Esophagus muscularis mucosa (tissue), 4 donors: ENCODE measurements at places on chromosomes 2 and 18. TPM values are rescaled to one million over a fixed set of nuclear protein-coding genes. Genes with fewer than 3 reads are reported as not detected.

CCDC195 gene
- total RNA-seq: not detected

RSAD2 gene
- total RNA-seq: 7.0 TPM

- DNase-seq: no peak
Observed at GRCh38 chr2:122643725-122644329, 888.4 kb downstream of the TSN start.

DNA sequence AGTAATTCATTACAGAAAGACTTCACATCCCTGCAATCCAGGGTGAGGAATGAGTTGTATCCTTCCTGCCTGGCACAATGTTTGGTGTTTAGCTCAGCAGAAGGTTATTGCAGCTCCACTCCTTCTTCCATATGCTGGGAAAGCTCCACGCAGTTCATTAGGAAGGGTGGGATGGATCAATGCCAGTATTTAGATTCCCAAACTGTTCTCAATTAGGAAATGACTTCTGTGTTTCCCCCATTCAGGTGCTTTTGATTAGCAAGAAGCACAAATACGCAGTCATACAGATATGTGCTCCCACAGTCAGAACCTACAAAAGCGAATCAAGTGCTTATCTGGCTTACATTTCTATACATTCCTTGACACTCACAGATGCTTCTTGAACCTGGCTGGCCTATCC, 340.6 kb downstream of the NYAP2 start:
- DNase-seq: no peak

- DNase-seq: no peak
Observed at GRCh38 chr2:170817093-170818035, 677 bp downstream of the GAD1 start.

- no peak for DNase-seq
Observed at GRCh38 chr2:107684421-107684820, 142.3 kb upstream of the RGPD4 start.

DNA sequence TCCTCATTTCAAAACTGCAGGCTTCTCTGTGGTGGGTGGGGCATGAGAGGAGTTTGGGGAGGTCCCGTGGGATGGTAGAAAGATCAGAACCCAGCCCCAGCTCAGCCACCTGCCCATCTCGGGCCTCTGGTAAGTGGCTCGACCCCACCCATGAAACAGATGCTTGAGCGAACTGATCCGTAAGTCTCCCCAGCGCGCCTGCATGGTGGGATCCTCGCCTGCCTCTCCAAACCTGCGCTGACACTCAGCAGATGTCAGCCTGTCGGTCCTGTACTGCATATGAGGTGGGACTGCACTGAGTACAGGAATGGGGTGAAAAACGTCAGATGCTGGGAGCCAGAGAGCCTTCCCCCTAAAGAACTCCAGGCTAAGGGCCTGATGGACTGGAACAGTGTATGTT, 15.9 kb upstream of the RPL31 start:
- no peak for DNase-seq
